Stimulated activated CD4-positive, alpha-beta T cell treated with anti-CD3 and anti-CD28 coated beads, TNF-alpha, amount 100 ng/mL, for 4 hours (primary cell): ENCODE measurements at places on chromosomes 4 and X.

GRCh38 chrX:153971124-153971449, 531 bp downstream of the HCFC1 start:
- peak; percentile 74 for DNase-seq

- DNase-seq: peak; percentile 8
Measured at GRCh38 chrX:43656005-43656494, at the start of gene MAOA. MAOA (plus strand) TSS chrX:43656299; CDS start chrX:43656342, 43 bp downstream.

- DNase-seq: no peak
Measured at GRCh38 chr4:26753617-26754016, 107.0 kb upstream of the STIM2 start.

DNA sequence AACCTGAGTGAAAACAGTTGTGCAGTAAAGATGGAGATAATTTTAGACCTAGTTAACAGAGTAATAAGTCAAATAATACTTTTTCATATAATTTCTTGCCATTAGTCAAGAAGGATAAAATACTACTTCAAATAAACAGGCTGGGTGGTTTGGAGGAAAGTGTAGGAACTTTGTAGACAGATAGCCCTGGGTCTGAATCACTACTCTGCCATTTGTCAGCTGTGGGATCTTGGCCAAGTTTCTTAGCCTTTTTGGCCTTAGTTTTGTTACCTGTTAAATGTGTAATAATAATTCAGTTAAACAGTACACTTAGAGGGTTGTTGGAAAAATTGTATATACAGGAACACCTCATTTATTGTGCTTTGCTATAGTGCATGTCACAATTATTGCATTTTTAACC, 163.7 kb downstream of the NPNT start:
- no peak for DNase-seq

- DNase-seq: no peak
Measured at GRCh38 chrX:13607331-13607995, 38.1 kb downstream of the EGFL6 start.

GRCh38 chr4:40377512-40378365, 42.6 kb downstream of the CHRNA9 start:
- DNase-seq: no peak

DNA sequence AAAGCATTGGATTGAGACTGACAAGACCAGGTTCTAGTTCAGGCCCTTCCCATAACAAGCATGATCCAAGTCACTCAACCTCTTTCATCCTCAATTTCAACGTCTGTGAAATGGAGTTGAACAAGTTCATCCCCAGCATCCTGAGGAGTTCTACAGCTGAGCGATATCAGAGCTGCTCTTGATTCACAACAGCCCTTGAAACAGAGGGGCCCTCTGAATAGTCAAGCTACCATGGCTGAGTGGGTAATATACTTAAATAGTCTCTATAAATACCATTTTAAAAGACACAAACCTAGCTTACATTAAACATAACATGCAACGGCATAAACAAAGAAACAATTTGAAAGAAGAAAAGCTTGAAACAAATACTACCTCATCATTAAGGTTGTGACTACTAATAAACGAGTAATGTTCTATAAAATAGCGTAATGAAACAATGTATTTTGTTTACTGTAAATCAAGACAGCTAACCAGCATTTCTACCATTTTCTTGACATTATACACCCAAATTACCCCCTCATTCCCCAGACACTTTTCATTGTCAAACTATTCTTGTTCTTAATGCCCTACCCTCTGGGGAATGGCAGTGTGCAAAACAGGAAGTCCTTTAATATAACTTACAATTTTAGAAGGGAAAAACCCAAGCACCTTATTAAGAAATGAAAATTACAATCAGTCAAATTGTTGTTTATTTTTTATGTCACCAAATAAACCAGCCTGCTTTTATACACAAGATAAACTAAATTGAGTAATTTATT, 202.3 kb downstream of the PARM1 start:
- no peak for DNase-seq

GRCh38 chrX:153993079-153993478, 20.5 kb downstream of the TMEM187 start:
- no peak for DNase-seq
